ENCODE measurements at places on chromosomes 1 and 21. TPM values are rescaled to one million over a fixed set of nuclear protein-coding genes. Genes with fewer than 3 reads are reported as not detected.

Gene FCRL5
- total RNA-seq = not detected

Gene CRP
- total RNA-seq = not detected

Gene NBPF10
- 0.62 TPM for total RNA-seq

Gene OR2G6
- not detected for total RNA-seq

Gene PPIAL4G
- total RNA-seq = not detected

Gene FBXO2
- total RNA-seq = 9.2 TPM

Gene S100A9
- total RNA-seq = 0.96 TPM

Gene VASH2
- total RNA-seq = 4.2 TPM

Gene CFHR4
- not detected for total RNA-seq

Gene BSND
- not detected for total RNA-seq

Gene TACSTD2
- not detected for total RNA-seq

Gene SLC44A3
- total RNA-seq = 1.6 TPM

Gene DYNLT5
- total RNA-seq = not detected

Gene C8B
- not detected for total RNA-seq

Gene LHX4
- 0.52 TPM for total RNA-seq

Gene ZC3H12A
- total RNA-seq = 16.2 TPM

Gene KIF17
- 1.4 TPM for total RNA-seq

Gene RUNX3
- 6.2 TPM for total RNA-seq

Gene LINGO4
- not detected for total RNA-seq

Gene FLG2
- not detected for total RNA-seq

Gene ATP8B2
- total RNA-seq = 37.6 TPM

Gene RAP1GAP
- 13.8 TPM for total RNA-seq

Gene AMY1A
- not detected for total RNA-seq

Gene DMRTA2
- 0.15 TPM for total RNA-seq

Gene HMGB4
- total RNA-seq = not detected

Gene SPRR1B
- total RNA-seq = not detected

Gene SMPDL3B
- total RNA-seq = 1.1 TPM

Gene RGS8
- total RNA-seq = not detected

Gene RAB25
- total RNA-seq = not detected

Gene SYT6
- total RNA-seq = 0.54 TPM

Gene CD84
- total RNA-seq = not detected

Gene OLIG2
- total RNA-seq = not detected

Gene AVPR1B
- not detected for total RNA-seq

Gene BEND5
- not detected for total RNA-seq

Gene KIAA1614
- 0.80 TPM for total RNA-seq

Gene MAEL
- total RNA-seq = not detected

Gene LHX8
- total RNA-seq = 1.7 TPM

Gene GBP3
- 1.6 TPM for total RNA-seq

Measured in A549 treated with DMSO at 1 μM for 4 hours (cell line).